ENCODE measurements at places on chromosomes 5 and 9. TPM values are rescaled to one million over a fixed set of nuclear protein-coding genes. Genes with fewer than 3 reads are reported as not detected.

GRCh38 chr9:6680797-6681146 is 35.2 kb upstream of the GLDC start:
- DNase-seq, result no peak

DNA sequence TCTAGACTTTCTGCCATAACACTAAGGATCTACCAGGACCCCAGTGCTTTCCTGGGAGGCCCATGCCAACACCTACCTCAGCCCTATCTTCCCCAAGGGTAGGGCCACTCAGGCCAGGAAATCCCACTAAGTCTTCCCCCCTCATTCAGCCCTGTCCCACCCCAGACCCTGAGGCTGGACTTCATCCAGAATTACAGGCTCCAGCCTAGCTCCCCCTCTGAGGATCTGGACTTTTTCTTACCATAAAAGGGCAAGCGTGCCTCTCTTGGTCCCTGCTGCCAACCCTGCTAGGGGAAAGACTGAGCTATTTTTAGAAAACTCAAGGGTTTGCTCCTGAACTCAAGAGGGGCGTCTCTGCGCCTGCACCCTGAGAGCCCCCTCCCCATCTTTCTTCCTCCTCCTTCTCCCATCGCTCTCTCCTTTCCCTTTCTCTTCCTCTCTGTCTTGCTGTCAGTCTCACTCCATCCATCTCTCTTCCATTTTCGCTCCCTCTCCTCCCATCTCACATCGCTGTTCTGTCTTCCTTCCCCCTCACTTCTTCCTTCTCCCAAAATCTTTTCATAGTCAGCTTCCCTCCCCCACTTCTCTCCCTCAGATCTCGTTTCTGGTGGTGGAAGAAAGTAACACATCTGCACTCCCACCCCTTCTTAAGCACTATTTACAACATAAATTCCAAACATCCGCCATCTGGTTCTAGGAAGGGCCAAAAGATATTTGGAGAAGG is 38.1 kb upstream of the IL17B start:
- no peak for DNase-seq

The TERT gene
- 2.7 TPM for total RNA-seq

GRCh38 chr5:82168294-82168693 is 109.9 kb downstream of the RPS23 start:
- no peak for DNase-seq

DNA sequence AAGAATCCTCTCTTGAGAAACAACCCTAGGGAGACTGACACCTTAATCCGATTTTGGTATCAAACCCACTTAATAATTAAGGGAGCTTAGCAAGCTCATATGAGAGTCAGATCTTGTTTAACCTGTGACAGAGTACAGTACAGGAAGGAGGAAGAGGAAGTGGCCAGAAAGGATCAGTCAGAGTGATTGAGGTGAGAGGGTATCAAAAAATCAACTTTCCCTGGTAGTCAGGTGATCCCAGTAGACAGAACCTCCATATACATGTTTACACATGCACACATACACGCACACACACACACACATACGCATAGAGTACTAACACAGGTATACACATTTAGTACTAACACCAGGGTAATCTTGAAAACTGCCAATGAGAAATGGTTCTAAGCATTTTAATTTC is 56.8 kb downstream of the GLIS3 start:
- DNase-seq, result no peak

GRCh38 chr5:177389241-177390169 is 5.3 kb downstream of the SLC34A1 start:
- peak; percentile 42 for DNase-seq

DNA sequence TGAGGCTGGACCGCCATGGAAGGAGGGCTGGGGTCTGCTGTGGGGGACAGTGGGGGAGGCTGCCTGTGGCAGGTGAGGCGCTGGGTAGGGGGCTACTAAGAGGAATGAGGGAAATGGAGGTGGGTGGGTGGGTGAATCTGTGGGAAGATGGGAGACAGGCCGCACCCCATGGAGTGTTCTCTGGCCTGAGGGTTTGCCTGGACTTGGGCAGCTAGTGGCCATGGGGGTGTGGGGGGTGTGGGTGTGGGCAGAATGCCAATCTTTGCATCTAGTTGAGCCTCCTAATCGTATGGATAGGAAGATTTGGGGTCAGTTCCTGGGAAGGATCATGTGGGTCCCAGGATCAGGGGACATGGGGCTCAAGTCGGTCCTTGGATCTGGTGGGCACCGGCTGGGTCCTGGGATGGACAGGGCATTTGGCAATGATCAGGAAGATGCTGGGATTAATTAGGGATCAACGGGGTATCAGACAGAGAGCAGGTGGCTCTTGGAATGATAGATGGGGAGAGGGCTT is 518 bp downstream of the ZDHHC12 start:
- no peak for DNase-seq

The DRD1 gene
- total RNA-seq, result not detected

DNA sequence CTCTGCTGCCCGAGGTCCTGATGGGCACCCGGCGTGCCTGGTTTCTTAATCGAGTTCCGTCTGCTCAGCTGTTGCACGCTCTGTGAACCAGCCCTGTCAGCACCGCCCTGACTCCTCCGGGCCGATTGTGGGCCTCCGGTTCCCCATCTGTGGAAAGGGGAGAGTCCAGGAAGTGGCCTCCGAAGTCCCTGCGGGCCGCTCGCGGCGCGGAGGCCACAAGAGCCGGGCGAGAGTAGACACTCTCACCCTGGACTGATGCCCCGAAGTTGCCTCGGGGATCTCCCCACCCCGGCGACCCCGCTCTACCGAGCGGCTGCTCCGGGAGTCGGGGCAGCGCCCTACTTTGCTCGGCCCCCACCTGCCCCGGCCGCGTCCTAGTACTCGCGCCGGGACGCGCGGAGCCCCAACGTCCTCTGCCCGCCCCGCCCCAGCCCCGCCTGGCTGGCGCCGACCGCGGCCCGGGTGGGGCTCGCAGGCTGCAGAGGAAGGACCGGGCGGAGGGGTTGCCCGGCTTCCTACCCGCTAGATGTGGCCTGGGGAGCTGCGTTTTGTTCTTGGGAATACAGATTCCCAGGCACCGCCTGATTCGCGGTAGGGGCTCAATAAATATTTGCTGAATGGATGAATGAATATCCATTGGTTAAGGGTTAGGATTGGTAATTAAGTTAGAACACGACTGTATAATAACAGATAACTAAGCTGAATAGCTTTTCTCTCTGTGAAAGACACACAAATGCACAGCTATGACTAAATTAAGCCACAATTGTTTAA is 935 bp upstream of the ZNF367 start:
- no peak for DNase-seq

GRCh38 chr5:40429258-40430100 is 250.2 kb upstream of the PTGER4 start:
- DNase-seq, result no peak

DNA sequence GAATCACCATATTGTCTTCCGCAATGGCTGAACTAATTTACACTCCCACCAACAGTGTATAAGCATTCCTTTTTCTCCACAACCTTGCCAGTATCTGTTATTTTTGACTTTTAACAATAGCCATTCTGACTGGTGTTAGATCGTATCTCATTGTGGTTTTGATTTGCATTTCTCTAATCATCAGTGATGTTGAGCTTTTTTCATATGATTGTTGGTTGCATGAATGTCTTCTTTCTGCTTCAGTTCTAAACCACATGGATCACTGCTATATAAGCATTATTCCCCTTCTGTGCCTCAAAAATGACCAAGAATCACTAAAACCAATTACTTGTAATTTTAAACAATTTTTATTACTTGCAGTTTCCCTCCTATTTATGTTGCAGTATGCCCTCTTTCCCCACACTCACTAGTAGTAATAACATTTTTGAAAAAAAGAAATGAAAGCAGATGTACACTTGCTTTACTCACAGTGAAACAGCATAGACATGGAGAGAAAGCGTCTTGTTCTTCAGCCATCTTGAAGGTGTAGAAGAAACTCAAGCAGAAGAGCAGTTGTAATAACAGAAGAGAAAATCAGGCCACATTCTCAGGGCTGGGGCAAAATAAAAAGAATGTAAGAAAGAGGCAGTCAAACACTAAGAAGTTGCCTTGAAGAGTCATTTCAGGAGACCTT is 4.5 kb upstream of the TMEM252 start:
- DNase-seq, result no peak

GRCh38 chr5:103408408-103408807 is 149.8 kb downstream of the MACIR start:
- no peak for DNase-seq

- DNase-seq, result no peak
Measured at GRCh38 chr5:59840200-59840601, 53.3 kb downstream of the PDE4D start.

The PDLIM7 gene
- 63.2 TPM for total RNA-seq

GRCh38 chr9:96026655-96027213 is 151.2 kb downstream of the ERCC6L2 start:
- no peak for DNase-seq

The NUTM2G gene
- not detected for total RNA-seq

The ADAMTS16 gene
- total RNA-seq, result not detected

DNA sequence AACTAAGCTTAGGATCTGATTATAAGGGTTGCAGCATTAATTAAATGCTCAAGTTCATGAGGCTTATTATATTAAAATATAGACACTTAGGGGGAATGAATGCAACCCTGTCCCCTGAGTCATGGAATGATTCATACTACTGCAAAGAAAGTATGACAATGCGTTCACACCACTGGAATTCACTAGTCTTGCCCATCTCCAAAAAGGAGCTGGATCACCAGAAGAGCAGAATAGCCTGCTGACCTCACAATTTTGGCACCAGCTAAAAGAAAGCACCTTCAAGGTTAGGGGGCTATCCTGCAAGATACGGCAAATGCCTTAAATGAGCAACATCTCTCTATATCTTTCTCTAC is 32.0 kb upstream of the TMED7 start:
- no peak for DNase-seq

DNA sequence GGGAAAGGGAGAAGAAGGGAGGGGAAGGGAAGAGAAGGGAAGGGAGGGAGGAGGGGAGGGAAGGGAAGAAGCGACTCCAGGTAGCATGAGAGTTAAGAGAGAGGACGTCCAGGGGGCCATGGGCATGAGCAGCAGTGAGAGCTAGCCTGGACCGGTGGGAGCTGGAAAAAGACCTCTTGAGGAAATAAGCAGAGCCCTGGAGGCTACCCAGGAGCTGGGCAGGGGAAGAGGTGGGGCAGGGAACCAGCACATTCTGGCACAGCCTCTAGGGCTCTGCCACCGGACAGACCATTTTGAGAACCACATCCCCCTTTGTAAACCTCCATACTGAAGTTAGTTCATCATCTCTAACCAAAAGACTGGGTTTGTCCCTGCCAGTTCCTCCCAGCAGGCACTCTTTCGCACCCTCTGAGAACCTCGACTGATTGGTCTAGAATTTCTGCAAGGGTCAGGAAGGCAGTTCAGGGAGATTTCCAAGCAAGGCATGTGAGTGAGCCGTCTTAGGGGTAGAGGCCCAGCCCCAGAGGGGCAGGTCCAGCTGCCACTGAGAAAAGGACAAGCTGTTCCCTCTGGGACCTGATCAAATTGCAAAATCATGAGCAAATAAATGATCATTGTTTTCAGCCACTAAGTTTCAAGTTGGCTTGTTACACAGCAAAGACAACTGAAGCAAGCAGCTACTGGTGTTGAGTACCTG is 11.6 kb downstream of the NAIF1 start:
- DNase-seq, result no peak

- no peak for DNase-seq
Measured at GRCh38 chr5:1415059-1415425, 30.2 kb downstream of the SLC6A3 start.

Data from naive thymus-derived CD4-positive, alpha-beta T cell (primary cell).